ENCODE measurements at places on chromosomes 16 and 17.

DNA sequence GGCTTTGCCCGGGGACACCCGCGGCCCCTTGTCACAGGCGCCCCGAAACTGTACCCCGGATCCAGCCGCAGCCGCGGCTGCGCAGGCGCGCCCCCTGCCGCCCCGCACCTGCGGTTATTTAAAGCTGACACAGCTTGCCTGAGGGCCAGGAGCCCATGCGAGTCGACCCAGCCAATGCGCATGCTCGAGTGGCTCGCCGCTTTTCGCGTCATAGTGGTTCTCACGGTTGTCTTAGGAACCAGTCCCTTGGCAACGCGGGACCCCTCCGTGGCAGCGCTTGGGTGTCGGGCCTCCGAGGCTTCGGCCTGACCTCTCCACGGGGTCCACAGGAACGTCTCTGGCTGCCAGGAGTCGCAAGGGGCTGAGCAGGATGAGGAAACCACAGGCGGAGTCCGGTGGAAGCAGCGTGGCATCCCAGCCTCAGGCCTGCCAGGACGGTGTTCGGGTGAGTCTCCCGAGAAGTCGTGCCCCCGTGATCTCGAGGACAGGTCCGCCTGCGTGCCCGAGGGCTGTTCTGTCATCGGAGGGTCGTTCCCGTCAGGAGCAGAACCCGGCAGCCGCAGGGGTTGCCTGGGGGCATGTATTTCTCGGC lies 716.9 kb downstream of the KCNJ18 start:
- DNase-seq, result no peak

DNA sequence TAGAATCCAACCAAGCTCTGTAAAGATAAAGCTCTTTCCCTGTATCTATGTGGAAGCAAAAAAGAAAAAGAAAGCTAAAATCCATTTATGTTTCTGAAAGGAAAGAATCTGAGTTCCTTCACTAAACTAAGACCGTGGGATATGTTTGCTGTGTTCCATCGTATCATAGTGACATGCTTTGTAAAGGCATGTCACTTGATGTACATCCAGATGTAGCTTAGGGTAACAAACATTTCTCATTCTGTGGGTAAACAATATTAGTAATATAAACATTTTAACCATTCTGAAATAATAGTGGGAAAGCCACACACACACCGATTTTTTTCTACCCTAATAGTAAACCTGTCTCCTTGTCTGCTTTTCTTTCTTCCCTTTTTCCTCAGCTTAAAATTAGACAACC lies 78.1 kb downstream of the TUBD1 start:
- no peak for DNase-seq

GRCh38 chr17:7011942-7012254 lies 526 bp upstream of the RNASEK start:
- DNase-seq, result no peak

- no peak for DNase-seq
Measured at GRCh38 chr17:66711401-66711800, 123.5 kb upstream of the CACNG5 start.

GRCh38 chr17:4189280-4189679 lies 46.3 kb downstream of the CYB5D2 start:
- no peak for DNase-seq
